Nephron progenitor cell (in vitro differentiated cells): ENCODE measurements at places on chromosomes 4 and X.

DNA sequence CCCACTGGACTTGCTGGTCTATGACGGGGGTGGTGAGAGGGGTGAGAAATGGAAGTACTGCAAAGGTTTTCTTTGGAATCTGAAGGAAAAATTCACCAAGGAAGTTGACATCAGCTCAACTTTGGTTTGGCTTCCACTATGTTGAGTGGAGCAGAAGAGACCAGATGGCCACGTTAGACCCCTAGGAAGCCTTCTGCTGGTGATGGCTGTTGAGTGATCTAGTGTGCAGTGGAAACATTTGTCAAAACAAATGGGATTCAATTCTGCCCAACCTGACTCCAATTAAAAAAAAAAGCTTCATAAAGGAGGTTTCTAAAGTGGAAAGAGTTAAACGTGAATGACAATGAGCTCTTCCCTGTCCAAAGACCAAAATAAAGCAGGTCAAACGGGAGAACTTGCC is 25.7 kb downstream of the SEL1L3 start:
- DNase-seq: no peak

GRCh38 chrX:38678183-38678582 is 116.8 kb downstream of the TSPAN7 start:
- DNase-seq: no peak

DNA sequence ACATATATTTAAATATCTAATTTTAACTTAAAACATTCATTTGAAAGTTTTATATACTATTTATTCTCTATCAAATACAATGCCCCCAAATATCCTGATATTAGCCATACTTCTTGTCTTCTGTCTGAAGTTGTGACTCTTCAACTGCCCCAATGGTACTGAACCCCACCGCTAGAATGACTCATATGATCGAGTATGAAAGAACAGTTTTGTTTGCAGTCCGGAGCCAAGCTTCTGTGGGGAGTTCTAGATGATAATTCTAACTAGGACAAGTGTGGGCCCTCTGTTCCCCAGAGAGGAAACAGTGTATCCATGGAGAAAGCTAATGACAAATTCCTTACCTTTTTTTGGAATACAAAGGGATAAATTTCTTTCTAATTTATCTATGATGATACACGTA is 24.7 kb upstream of the CT47A1 start:
- no peak for DNase-seq

DNA sequence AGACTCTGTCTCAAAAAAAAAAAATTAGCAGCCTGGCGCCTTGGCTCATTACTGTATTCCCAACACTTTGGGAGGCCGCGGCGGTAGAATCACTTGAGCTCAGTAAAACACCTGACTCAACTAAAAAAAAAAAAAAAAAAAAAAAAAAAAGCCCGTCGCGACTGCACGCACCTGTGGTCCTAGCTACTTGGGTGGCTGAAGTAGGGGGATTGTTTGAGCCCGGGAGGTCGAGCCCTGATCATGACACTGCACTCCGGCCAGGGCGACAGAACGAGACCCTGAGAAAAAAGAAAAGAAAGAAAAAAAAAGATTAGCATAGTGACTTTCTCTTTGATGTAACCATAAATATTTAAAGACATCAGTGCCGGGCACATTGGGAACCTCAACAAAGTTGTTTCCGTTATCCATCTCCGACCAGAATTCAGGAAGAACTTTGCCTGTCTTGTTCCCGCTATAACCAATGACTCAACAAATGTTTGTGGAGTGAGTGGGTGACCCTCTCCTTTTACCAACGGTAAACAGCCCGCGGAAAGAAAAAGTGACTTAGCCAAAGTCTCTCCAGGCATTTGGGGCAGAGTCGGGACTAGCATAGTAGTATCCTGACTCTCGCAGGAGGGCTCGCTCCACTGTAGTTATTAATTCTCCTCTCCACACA is 553 bp upstream of the MED28 start:
- DNase-seq: peak; percentile 4

DNA sequence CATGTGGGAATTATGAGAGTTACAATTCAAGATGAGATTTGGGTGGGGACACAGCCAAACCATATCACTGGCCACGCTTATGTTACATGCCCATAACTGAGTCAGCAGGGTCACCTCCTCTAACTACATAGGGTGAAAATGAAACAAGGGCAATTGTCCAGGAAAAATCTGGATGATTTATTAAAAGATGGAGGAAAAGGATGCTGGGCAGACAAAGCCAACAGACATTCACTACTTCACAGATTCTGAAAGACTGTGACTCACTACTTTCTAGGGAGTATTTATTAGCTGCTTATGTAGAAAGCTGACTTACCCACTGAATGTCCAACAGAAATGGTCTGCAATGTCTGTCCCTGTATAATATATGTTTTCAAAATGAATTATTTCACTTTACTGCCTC is 72.4 kb downstream of the APBB2 start:
- DNase-seq: no peak

DNA sequence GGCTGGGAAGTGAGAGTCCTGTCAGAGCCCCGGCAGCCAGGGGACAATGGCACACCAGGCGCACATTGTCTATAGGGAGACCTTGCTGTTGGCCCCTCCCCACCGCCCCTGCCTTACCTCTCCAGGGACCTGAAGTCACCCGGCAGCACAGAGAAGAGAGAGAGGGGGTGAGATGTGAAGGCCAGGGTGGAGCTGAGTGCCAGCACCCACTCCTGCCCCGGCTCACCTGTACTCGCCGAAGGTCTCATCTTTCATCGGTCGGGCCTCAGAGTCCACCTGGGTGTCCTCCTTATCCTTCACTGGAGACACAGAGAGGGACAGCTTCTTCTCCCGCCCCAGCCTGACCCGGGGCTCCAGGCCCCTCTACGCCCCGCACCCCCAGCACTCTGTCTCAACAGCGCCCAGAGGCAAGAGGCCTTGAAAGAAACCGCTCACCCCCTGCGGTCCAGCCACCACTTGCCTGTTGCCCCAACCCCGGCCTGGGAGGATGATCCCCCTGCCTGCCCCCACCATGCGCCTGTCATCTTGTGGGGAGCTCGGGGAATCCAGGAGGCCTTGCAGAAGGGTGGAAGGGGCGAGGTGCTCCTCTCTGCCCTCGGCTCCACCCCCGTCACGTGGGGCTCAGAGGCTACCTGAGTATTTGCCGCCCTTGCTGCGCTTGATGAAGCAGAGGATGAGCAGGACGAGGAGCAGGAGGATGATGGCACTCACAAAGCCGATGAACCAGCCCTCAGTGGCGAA is 22.6 kb downstream of the L1CAM start:
- DNase-seq: no peak

- DNase-seq: no peak
These were observed 55.2 kb downstream of the RTL3 start for GRCh38 chrX:78603908-78604307.

DNA sequence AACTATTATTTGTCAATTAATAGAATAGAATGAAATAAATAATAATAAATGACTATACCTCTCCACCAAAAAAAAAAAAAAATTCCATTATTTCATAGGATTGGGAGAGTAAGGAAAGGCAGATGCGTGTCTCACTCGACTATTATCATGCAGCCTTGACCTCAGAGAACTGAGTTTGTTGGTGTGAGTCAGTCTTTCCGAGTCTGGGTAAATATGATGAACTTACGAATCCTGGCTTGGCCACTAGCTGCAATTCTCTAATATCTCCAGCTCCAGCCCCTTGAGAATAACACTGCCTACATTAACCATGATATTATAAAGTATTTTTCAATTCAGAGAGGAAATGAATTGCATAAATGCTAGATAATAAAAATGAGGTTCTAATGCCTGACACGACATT is 46.6 kb upstream of the DHX15 start:
- no peak for DNase-seq

GRCh38 chr4:158020734-158021346 is 152.0 kb downstream of the GASK1B start:
- DNase-seq: no peak

DNA sequence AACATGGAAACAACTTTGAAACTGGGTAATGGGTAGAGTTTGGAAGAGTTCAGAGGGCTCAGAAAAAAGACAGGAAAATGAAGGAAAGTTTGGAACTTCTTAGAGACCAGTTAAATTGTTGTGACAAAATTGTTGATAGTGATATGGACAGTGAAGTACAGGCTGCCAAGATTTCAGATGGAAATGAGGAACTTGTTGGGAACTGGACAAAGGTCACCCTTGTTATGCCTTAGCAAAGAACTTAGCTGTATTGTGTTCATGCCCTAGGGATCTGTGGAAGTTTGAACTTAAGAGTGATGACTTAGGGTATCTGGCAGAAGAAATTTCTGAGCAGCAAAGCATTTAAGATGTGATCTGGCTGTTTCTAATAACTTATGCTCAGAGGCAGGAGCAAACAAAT is 5.1 kb upstream of the ARL13A start:
- DNase-seq: no peak

DNA sequence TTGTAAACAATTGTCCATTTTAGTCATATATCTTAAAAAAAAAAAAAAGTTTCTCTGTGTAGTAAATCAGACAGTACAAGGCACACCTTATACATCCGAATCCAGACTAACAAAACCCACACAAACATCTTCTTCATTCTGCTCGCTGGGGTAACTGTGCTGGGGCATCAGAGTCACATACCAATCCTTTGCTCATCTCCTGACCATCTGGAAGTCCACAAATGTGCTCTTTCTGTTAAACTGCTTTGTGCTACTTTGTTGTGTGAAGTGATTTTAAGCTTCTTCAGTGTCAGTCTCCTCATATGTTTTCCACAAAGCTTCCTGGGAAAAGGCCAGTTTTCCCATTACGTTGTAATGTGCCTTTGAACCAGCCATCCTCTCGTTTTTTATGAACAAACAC is 86.2 kb upstream of the CBR4 start:
- no peak for DNase-seq
